ENCODE measurements at places on chromosomes 13 and 19.

DNA sequence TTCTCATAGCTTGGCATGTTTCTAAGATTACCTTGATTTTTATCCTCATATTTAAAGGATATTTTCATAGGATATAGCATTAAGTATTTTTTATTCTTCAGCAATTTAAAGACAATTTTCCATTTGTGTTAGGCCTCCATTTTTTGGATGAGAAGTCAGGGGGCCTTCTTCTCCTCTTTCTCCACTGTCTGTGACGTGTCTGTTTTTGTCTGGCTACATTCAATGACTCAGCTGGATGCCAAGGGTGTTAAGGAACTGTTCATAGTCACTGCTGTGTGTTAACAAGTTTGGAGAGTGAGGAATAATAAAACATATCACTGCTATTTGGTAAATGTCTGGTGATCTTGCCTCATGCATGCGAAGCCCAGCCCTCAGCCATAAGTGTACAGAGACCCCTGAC lies 36.4 kb downstream of the ZNF582 start:
- no peaks in the 10 kb centered on the region for H3K4me1 ChIP-seq
- no peaks in the 10 kb centered on the region for H3K27me3 ChIP-seq
- DNase-seq: peak; percentile 7

DNA sequence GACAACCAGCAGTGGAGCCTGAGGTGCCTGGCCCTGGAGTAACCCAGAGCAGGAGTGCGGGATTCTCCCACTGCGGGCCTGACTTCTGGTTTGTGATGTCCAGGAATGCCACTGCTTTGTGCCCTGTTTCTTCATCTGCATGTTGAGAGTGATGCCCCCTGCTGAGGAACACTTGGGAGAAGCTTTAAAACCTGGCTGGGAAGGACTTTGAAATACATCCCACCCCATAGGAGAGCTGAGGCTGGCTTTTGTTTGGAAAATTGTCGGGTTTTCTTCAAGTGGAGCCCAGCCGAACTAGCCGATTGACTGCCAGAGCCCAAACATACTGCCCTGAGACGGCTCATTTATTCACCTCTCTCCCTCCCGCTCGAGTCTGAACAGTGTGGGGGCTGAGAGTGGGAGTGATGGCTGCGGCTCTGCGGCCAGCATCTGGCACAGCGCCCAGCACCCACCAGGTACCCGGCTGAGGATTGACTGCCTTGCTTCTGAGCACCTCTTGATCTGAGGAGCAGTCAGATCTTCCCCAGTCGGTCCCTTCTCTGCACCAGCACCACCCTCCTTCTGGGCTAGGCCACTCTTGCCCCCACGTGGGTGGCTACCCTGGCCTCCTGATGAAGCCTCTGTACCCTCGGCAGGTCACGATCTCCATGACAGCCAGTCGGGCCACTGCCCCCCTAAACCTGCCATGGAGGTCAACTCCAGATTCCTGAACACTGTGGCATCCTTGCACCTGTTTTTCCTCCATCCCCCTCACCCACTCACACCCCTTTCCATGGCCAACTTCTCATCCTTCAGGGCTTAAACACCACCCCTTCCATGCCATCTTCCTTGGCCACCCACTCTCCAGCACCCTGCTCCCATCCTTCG lies 148.9 kb downstream of the SIPA1L3 start:
- no peak overlapping the region for H3K27ac ChIP-seq
- H3K4me1 ChIP-seq: peaks cover 40% of the 10 kb centered on the region
- H3K27me3 ChIP-seq: no peaks in the 10 kb centered on the region
- peaks cover 13% of the 10 kb centered on the region for H3K36me3 ChIP-seq

DNA sequence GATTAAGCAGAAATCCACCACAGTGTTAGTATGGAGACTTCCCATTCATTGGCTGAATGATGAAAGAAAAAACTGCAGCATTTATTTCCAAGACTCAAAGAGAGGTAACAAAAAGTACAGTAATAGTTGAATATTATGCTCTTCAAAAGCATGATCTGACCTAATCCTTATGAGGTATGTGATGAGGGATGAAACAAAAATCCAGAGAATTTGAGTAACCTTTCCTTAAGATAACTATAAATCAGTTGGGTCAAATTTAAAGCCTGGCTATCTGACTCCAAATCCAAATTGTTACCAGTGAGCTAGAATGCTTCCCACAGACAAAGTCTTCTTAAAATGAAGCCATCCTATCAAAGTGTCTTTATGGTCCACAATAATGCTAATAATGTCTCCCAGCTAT lies 38.1 kb downstream of the NUFIP1 start:
- no peaks in the 10 kb centered on the region for H3K4me1 ChIP-seq
- no peak overlapping the region for H3K4me3 ChIP-seq
- no peak overlapping the region for H3K27ac ChIP-seq
- DNase-seq: no peak

DNA sequence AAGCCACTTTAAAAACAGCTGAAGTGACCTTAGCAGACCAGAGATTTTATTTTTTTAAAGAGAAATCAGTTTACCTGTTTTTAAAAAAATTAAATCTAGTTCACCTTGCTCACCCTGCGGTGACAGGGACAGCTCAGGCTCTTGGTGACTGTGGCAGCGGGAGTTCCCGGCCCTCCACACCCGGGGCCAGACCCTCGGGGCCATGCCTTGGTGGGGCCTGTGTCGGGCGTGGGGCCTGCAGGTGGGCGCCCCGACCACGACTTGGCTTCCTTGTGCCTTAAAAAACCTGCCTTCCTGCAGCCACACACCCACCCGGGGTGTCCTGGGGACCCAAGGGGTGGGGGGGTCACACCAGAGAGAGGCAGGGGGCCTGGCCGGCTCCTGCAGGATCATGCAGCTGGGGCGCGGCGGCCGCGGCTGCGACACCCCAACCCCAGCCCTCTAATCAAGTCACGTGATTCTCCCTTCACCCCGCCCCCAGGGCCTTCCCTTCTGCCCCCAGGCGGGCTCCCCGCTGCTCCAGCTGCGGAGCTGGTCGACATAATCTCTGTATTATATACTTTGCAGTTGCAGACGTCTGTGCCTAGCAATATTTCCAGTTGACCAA lies 10.8 kb downstream of the PLPPR3 start:
- H3K27ac ChIP-seq: no peak overlapping the region
- no peak overlapping the region for H3K4me3 ChIP-seq
- DNase-seq: no peak
- no peaks in the 10 kb centered on the region for H3K27me3 ChIP-seq

DNA sequence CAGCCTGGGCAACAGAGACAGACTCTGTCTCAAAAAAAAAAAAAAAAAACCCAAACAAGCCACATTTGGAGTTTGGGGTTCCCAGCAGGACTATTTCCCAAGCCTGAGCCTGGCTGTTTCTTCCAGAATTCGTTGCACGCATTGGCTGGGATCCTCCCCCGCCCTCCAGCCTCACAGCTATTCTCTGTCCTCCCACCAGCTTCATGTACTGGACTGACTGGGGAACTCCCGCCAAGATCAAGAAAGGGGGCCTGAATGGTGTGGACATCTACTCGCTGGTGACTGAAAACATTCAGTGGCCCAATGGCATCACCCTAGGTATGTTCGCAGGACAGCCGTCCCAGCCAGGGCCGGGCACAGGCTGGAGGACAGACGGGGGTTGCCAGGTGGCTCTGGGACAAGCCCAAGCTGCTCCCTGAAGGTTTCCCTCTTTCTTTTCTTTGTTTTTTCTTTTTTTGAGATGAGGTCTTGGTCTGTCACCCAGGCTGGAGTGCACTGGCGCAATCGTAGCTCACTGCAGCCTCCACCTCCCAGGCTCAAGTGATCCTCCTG lies 26.7 kb downstream of the LDLR start:
- no peak overlapping the region for H3K4me3 ChIP-seq
- H3K27ac ChIP-seq: no peak overlapping the region
- H3K27me3 ChIP-seq: no peaks in the 10 kb centered on the region
- no peak for DNase-seq
- H3K36me3 ChIP-seq: peaks cover 14% of the 10 kb centered on the region

GRCh38 chr19:2477141-2477710 lies 1.3 kb downstream of the GADD45B start:
- no peak overlapping the region for H3K27ac ChIP-seq
- H3K27me3 ChIP-seq: no peaks in the 10 kb centered on the region
- H3K4me3 ChIP-seq: peak overlapping the region; percentile 99
- H3K36me3 ChIP-seq: no peaks in the 10 kb centered on the region

DNA sequence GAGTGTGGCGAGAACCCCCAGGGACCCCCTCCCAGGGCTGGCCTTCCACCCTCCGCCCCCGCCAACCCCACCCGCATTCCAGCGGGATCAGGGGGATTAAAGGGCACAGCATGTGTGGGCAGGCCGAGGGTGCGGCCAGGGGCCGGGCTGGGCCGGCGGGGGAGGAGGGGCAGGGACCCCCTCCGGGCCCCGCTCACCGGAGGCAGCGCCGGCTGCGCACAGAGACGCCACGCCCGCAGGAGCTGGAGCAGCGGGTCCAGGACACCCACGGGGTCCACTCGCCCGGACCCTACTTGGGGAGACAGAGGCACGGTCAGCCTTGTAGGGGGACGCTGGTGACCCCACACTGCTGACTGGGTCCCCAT lies 2.4 kb downstream of the ADAMTSL5 start:
- no peak overlapping the region for H3K27ac ChIP-seq
- no peaks in the 10 kb centered on the region for H3K36me3 ChIP-seq
- peaks cover 64% of the 10 kb centered on the region for H3K27me3 ChIP-seq
- H3K4me3 ChIP-seq: no peak overlapping the region
- no peak for DNase-seq

- peak; percentile 5 for DNase-seq
- no peaks in the 10 kb centered on the region for H3K4me1 ChIP-seq
- no peaks in the 10 kb centered on the region for H3K36me3 ChIP-seq
- H3K27me3 ChIP-seq: no peaks in the 10 kb centered on the region
- H3K27ac ChIP-seq: no peak overlapping the region
Observed at GRCh38 chr13:100828226-100828625, 153.6 kb upstream of the TMTC4 start.

- no peaks in the 10 kb centered on the region for H3K27me3 ChIP-seq
- no peak for DNase-seq
- no peaks in the 10 kb centered on the region for H3K36me3 ChIP-seq
- H3K27ac ChIP-seq: no peak overlapping the region
- no peaks in the 10 kb centered on the region for H3K4me1 ChIP-seq
Observed at GRCh38 chr19:42370068-42370520, 20.0 kb downstream of the CNFN start.

DNA sequence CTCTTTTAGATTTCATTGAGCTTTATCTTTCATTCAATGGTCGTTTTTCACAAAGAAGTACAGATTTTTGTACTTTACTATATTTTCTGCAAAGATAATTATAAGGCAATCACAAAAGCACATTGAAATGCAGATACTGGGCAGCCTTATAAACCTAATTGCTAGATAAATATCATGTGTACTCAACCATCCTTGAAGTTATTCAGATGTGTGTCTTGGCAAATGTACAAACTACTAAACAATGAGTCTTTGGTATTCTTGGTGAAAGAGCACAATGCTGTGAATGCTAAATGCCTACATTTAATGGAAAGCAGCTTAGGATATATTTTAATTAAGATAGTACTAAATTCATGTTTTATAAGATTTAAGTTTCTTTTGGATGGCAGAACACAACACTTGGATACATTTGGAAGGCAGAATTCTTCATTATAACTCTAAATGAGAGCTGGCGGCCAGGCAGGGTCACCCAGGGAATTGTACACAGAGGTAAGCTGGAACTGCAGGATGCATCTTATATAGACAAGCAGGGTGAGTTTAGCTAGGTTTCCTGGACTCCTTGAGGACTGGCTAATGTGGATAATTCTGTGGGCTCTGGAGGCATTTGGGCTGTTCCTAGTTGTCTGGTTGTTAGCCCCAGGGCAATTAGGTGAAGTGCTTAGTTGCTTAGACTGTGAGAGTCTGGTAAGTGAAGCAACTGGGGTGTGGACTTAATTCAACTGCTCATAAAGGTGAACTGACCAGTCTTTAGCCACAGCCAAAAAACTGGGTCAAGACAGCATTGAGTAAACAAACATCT lies 286.6 kb downstream of the PCDH20 start:
- no peak overlapping the region for H3K27ac ChIP-seq
- DNase-seq: no peak
- no peaks in the 10 kb centered on the region for H3K27me3 ChIP-seq
- no peak overlapping the region for H3K4me3 ChIP-seq
- H3K4me1 ChIP-seq: no peaks in the 10 kb centered on the region
